ENCODE measurements at places on chromosomes 2 and 18.

GRCh38 chr2:173424886-173425285 is 70.2 kb downstream of the CDCA7 start:
- no peak for DNase-seq

- no peak for DNase-seq
These were observed 17.0 kb downstream of the ITSN2 start for GRCh38 chr2:24343225-24343882.

GRCh38 chr2:150572961-150573395 is 85.5 kb upstream of the RND3 start:
- no peak for DNase-seq

DNA sequence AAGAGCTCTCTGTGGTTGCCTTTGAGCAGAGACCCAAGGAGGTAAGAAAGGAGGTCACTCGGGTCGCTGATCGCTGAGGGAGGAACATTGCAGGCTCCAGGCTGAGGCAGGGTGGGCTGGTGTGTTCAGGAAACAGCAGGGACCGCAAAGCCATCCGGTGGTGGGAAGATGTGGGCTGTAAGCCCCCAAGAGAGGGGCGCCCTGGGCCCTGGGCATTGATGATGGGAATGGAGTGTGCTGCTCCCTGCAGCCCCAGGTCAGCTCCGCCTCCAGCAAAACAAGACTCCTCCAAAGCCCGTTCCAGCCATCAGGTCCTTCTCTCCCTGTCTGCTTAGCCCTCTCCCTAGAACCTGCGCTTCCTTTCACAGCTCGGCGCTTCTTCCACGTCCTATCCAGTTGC is 229.7 kb downstream of the KLHL29 start:
- DNase-seq: no peak

DNA sequence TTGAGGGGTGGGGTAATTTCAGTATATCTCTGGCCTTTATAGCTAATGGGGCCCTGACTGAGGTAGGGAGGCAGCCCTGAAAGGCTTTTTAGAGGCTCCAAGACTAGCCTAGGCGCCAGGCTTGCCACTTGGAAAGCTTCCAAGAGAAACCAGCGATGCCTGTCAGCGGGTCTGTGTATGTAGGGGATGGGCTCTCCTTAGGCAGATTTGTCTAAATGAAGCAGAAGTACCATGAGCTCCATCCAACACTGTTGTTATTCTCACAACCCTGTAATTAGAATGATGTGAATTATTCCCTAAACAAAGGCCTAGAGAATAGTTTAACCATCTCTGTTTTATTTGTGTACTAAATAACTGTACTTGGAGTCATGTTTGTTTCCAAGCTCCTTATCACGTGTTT is 138.1 kb downstream of the B3GNT2 start:
- no peak for DNase-seq

DNA sequence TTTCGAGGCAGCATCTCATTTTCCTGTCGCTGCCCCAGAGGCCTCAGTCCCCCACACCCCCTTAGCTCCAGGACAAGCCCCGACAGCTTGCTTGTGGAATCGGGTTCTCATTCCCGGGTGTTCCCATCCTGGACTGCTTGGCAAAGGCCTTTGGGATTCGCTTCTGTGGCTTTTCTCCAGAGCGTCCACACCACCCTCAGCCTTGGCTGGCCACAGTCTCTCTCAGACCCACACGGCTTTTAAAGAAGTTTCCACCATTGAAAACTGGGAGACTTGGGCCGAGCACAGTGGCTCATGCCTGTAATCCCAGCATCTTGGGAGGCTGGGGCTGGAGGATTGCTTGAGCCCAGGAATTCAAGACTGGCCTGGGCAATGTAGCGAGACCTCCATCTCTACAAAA is 2.7 kb downstream of the ESPNL start:
- DNase-seq: no peak

- DNase-seq: no peak
These were observed 34.5 kb downstream of the NEURL3 start for GRCh38 chr2:96470636-96471035.

DNA sequence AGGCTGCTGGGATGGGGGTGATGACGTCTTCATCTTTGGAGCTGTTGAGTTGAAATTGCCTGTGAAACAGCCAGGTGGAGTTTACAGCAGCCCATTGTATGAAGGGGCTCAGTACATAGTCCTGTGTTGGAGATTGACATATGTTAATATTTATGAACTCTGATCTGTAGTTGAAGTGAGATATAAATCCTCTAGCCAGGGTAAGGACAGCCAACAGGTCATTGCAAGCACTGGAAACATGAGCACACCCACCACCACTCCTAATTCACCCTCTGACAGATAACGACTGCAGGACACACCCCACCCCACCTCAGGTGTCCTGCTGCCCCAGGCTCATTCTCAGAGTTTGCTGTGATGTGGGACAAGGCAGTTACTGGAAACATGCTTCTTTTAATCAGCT is 112.4 kb upstream of the TRIB2 start:
- DNase-seq: no peak
